ENCODE measurements at places on chromosomes 11 and 22. TPM values are rescaled to one million over a fixed set of nuclear protein-coding genes. Genes with fewer than 3 reads are reported as not detected.

DNA sequence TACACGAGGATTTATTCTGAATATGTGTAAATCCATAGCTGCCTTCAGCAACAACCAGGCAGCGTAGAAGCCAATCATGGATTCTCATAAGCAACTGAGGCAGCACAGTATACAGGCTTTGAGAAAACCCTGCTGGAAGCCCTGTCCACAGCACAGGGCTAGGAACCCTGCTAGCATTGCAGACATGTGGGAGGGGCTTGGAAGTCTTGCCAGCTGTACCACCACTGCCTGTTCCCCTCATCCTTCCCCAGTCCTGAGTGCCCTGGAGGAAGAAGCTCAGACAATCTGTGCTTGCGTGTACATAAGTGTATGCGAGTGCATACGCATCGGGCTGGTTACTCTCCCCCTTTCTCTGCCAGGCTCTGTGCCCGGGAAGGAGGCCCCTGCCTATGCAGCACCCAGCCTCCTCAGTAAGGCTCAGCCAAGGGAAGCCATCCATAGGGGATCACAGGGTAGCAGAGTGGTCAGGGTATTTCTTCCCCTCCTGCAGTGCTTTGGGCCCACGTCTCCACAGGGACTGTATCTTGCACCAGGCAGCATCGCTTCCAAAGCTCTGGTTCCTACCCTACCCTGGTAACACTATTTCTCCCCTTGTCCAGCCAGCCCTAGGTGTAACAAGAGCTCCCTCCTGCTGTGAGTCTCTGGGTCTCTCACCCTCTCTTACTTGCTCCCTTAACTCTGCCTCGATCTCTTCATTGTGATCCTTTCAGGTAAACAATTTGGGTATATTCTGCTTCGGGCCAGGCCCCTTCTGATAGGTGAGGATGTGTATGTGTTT is 90.5 kb downstream of the GALNT18 start:
- no peak for DNase-seq

XKR3 gene
- not detected for total RNA-seq

RHOD gene
- total RNA-seq, result 14.8 TPM

DNA sequence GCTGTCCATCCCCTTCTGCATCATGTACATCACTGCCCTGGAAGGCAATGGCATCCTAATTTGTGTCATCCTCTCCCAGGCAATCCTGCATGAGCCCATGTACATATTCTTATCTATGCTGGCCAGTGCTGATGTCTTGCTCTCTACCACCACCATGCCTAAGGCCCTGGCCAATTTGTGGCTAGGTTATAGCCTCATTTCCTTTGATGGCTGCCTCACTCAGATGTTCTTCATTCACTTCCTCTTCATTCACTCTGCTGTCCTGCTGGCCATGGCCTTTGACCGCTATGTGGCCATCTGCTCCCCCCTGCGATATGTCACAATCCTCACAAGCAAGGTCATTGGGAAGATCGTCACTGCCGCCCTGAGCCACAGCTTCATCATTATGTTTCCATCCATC is 337 bp downstream of the OR52B6 start:
- DNase-seq, result no peak

PGA5 gene
- total RNA-seq, result 0.33 TPM

DNA sequence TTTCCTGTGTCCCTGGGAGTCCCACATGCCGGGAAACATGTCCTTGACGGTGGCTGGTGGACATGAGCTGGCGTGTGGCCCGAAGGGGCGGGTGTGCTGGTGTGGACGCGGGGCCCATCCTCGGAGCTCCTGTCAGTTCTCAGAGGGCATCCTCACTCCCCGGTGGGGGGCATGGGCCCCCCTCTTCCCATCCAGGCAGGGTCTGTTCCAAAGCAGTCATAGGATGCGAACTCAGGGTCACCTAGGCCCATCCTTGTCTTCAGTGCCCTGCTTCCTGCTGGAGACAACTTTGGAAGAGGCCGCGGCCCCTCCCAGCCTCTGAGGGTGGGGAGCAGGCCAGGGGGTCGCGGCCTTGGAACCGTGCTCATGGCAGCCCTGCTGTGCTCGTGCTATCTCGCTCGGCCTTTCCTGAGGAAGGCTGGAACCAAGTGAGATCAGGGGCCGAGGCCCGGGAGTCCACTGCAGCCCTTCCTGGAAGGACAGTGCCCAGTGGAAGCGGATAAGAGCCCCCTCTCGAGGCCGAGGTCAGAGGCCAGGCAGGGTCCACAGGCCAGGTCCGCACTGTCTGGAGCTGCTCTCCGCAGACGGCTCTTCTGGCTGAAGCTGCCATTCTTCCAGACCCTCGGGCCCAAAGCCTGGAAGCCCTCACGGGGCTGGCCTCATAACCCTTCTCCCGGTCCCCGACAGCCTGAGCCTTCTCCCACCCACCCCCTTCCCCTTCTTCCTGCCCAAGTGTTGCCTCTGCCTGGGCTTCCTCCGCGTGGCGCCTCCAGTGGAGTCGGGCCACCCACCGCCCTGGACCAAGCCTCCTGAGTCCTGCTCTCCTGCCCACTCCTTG is 8.7 kb downstream of the GRK2 start:
- DNase-seq, result no peak

MRGPRX3 gene
- total RNA-seq, result not detected

DNA sequence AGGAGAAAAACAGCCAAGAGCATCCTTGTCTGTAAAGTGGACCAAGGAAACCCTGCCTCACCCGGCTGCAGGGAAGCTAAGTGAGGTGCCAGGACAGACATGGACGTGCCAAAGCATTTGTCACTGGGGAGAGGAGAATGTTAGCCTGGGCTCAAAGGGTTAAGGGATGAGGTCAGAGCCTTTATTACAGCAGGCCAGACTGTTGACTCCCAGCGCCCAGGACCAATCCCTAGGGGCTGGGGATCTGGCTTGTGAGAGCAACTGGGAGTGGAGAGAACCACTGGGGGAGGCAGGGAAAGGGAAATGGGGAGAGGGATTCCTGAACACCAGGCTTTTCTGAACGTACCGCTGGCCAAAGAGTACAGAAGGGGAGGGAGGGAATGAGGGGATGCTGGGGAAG is 2.6 kb downstream of the CHRM1 start:
- no peak for DNase-seq

DNA sequence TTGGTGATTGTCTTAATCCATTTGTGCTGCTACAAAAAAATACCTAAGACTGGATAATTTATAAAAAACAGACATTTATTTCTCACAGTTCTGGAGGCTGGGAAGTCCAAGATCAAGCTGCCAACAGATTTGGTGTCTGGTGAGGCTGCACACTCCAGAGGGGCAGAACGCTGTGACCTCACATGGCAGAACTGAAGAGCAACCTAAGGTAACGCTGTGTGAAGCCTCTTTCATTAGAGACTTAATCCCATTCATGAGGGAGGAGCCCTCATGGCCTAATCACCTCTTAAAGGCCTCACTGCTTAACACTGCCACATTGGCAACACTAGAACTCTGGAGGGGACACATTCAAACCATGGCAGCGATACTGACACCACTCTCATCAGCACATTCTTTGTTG is 42.7 kb upstream of the BIRC3 start:
- no peak for DNase-seq

GRCh38 chr11:66118847-66119246 is 48.8 kb downstream of the PACS1 start:
- no peak for DNase-seq

- no peak for DNase-seq
These were observed 106.3 kb downstream of the KCNQ1 start for GRCh38 chr11:2551131-2551530.

GRCh38 chr11:3810951-3811350 is 2.6 kb downstream of the PGAP2 start:
- DNase-seq, result no peak

- DNase-seq, result no peak
These were observed 26.2 kb downstream of the AGBL2 start for GRCh38 chr11:47688991-47689390.

KDM4D gene
- 1.9 TPM for total RNA-seq

OR51E2 gene
- total RNA-seq, result not detected

DNA sequence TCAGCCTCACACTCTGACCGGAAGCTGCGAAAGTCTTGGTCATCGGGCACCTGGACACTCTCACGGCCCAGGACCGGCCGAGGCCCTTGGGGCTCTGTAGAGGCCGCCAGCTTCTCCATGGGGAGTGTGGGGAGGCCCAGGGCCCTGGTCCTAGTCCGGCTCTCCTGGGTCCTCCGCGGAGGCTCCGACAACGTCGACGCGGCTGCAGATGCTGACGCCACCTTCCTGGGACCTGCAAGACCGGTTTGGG is 12.9 kb downstream of the STARD10 start:
- no peak for DNase-seq

GRCh38 chr11:118511601-118512000 is 15.7 kb upstream of the TTC36 start:
- DNase-seq, result no peak

KRTAP5-9 gene
- total RNA-seq, result not detected

GRCh38 chr11:120229451-120230424 is 10.2 kb upstream of the POU2F3 start:
- no peak for DNase-seq

DNA sequence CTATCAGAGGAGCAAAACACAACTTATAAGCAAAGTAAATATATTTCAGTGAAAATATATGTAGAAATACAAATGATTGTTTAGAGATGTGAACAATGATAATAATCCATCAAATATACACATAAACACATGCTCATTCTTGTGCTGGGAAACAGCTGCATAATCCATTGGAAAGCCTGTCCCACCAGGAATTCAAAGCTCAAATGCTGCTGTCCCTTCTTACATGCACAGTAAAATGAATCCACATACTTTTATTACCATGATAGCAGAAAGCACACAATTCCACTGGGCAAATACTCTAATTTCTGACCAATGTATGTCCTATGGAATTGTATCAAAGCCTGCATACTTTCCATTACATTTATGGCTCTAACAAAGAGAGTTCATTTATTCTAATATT is 44.5 kb downstream of the SOX6 start:
- DNase-seq, result no peak

DNA sequence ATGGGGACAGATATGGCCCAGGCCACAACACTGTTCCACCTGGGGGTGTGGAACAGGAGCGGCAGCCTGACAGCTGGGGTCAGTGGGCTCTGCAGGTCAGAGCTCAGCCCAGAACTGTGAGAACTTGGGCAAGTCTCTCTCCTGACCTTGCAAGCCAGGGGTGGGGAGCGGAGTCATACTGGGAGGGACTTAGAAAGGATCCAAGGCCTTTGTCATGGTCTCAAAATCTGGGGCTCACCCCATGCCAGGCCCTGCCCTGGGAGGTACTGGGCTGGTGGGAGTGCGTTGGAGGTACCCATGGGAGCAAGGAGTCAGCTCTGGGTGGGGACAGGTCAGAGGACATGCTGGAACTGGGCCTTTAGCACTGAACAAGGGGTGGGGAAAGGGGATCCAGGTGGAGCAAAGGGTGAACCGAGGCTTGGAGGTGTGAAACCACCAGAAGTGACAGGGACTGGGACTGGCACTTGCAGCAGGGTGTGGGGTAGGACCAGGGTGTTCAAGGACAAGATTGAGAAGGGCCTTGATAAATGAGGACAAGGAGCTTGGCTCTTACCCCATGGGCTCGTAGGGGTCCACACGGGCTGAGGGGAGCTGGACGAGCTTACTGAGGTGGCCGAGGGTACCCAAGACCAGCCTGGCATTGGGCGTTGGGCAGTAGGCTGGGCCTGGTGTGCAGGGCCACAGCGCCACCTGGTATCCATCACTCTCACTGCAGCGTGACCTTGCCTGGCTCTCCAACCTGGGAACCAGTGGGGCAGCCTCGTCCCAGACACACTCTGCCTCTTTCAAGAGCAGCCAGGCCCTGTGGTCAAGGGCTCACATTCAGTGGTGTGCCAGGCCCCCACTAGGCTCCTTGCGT is 7.4 kb upstream of the PMM1 start:
- peak; percentile 78 for DNase-seq

- no peak for DNase-seq
These were observed 99.8 kb downstream of the PKNOX2 start for GRCh38 chr11:125264100-125265022.

RAG1 gene
- total RNA-seq, result 0.70 TPM

DNA sequence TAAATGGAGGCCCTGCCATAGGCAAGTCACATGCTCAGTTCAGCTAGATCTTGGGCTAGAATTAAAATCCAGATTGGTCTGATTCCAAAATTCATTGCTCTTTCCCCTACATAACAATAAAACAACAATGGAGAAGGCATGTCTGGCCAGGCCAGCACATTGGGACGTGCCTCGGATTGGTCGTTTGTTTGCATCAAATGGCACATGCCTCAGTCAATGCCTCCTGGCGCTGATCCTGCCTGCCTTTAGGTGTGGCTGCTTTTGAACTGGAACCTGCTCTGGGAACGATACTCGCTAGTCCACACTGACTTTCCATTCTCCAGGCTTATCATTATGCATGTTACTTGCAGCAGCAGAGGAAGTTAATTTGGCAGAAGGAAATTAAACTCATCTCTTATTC is 322.1 kb downstream of the NELL1 start:
- DNase-seq, result no peak

DNA sequence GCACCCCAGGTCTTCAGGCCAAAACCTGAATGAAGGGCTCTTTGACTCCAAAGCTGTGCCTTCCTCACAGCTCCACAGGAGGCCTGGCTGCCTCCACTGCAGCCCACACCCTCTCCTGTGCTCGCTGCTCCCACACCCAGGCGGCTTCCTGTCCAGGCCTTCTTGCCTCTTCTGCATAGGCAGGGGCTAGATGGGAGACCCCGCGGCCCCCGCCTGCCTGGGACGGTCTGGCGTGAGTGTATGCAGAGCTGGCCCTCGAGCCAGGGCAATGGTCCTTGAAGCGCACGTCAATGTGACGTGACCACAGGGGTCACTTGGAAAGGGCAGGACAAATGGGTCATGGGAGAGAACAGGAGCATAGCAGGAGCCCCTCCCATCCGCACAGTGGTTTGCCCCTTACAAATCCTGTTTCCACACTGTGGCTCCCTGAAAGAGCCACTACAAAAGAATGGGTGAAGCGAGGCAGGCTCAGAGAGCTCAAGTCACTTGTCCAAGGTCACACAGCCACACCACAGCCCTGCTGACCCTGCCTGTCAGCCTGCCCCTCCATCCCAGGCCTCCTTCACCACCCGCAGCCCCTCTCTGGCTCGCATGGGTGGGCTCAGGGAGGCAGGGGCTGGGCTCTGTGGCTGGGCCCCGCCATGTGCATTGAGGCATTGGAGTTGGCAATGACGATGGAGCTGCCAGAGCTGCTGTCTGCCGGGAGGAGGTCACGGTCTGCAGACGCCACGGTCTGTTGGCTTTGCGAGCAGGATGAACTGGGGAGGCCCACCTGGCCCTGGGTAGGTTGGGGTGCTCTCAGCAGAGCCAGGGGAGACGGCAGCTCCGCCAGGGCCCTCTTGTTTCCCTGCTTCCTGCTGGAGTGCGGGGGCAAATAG is 71.2 kb upstream of the WNT11 start:
- no peak for DNase-seq

TPBGL gene
- 0.64 TPM for total RNA-seq

GRCh38 chr22:31289344-31289743 is 2.9 kb downstream of the PIK3IP1 start:
- DNase-seq, result no peak

LGALS12 gene
- 1.9 TPM for total RNA-seq

GRCh38 chr11:112615238-112615637 is 346.0 kb upstream of the NCAM1 start:
- no peak for DNase-seq

- no peak for DNase-seq
These were observed 2.1 kb downstream of the ARAP1 start for GRCh38 chr11:72750086-72750485.

- peak; percentile 55 for DNase-seq
These were observed at the start of gene DEUP1 for GRCh38 chr11:93330446-93330984. DEUP1 (plus strand) TSS chr11:93330742; CDS start chr11:93332260, 1,518 bp downstream.

Data from H9 (cell line).